ENCODE measurements at places on chromosomes 13 and 19. TPM values are rescaled to one million over a fixed set of nuclear protein-coding genes. Genes with fewer than 3 reads are reported as not detected.

The TINCR gene
- 0.37 TPM for polyA plus RNA-seq

DNA sequence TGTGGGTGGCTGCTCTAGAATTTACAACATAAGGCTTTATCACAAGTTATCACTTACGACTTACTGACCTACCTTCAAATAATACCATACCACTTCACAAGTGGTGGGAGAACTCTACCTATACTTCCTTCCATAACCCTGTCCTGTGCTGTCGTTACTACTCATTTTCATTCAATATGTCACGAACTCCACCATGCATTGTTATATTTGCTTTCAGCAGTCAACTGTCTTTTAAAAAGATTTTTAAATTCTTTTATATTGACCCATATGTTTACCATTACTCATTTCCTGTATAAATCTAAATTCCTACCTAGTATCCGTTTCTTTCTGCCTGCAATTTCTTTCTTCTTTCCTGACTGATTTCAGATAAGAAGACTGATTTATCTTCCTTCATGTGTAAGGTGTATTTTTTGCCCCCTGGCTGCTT, 200.0 kb downstream of the KLF12 start:
- no peak for DNase-seq

GRCh38 chr13:40311356-40312101, 354.9 kb downstream of the FOXO1 start:
- DNase-seq = no peak

The KLK1 gene
- polyA plus RNA-seq = 9.5 TPM

The NXNL1 gene
- not detected for polyA plus RNA-seq

The APOE gene
- polyA plus RNA-seq = 5.2 TPM

DNA sequence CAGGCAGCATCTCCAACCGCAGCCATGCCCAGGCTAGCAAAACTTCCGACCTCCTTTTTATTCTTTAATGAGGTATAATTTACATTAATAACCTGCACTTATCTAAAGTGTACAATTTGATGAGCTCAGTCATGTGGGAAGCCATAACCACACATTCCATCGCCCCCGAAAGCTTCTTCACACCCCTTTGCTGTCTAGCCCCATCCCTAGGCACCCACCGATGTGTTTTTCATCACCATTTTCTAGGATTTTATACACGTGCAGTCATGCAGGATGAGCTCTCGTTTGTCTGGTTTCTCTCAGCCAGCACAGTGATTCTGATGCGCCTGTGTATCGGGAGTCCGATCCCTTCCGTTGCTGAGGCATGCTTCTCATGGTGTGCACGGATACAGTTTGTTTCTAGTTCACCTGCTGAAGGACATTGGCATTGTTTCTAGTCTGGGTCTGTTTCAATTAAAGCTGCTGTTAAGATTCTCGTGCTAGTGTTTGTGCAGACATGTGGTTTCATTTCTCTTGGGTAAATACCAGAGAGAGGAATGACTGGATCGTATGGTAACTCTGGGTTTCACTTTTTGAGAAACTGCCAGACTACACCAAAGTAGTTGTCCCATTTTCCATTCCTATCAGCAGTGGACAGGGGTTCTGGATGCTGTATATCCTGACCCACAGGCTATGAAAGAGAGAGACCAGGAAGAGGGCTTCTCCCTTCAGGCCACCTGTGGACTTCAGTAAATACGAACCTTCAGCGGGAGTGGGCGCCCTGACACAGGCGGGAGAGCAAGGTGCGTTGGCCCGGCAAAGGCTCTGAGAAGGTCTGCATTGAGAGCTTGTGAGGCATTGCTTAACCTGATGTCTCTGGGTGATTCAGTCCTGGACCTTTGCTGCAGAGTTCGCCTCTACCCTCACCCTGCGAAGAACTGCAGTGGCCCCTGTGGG, 4.9 kb downstream of the AP1M1 start:
- no peak for DNase-seq

- DNase-seq = no peak
These were observed 64.0 kb upstream of the GSX1 start for GRCh38 chr13:27728271-27728670.

The SGCG gene
- polyA plus RNA-seq = not detected

The RPL21 gene
- polyA plus RNA-seq = 2,245 TPM

DNA sequence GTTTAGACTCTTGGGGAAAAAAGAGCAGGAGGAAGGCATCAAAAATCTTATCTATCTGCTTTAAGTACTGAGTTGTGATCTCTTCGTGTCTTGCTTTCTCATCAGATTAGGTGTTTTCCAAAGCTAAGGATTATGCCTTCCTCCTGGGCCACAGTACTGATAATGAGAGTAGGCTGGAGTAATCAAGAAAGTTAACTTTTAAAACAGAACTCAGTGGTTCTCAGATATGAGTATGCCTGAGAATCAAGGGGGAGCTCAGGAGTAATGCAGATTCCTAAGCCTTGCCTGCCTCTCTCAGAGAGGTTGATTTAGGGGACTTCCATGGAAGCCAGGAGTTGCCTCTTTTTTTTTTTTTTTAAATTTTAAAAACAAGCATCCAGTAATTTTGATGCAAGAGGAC, 23.5 kb downstream of the CDADC1 start:
- no peak for DNase-seq

DNA sequence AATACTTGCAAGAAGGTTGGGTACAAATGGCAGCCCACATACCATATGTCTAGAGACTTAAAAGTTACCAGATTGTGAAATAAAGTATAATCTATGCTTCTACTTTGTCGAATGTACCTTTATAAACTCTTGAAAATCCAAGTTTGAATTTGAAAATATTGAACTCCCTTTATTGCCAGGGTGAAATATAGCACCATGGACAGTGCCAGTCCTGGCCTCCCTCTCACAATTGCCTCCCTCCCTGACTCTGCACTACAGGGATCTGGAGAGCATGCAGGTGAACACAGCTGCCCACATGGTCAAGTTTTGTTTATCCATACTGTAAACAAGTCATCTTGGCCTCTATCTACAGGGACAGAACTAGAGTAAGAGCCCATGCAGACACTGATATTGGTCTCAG, 394.1 kb upstream of the SLITRK6 start:
- DNase-seq = no peak

DNA sequence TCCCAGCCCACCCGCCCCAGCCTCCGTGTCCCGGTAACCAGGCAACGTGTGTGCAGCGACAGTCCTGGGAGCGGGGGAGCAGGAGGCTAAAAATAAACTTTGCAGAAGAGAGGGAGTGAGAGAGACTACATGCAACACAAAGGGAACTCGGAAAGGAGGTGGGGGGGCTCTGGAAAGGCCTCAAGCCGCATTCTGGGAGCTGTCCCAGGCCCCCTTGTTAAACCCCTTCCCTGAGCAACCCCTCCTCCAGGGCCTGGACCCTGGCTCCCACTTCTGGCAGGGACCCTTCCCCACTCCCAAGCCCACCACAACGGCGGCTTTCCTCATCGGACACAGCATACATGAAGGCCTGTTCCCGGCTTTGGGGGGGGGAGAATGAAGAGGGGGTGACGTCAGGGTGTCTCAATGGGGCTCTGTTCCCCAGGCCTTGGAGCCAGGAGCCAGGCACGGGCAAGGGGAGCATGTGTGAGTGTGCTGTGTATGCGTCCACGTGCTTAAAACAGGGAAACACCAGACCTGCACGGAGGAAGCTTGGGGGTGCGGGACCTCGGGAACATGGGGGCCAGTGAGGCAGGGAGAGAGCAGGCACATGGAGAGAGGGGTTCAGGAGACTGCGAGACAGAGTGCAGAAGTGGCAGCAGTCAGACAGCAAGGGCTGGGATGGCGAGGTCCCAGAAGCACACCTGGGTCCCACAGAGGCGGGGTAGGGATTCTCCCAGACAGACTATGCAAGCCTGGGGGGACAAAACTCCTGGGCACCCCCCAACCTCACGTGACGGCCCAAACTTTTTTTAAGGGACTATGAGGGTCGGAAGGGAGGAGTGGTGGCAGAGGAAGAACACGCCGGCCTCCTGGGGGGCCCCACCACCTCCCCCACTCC, 2.3 kb downstream of the ERF start:
- peak; percentile 46 for DNase-seq

DNA sequence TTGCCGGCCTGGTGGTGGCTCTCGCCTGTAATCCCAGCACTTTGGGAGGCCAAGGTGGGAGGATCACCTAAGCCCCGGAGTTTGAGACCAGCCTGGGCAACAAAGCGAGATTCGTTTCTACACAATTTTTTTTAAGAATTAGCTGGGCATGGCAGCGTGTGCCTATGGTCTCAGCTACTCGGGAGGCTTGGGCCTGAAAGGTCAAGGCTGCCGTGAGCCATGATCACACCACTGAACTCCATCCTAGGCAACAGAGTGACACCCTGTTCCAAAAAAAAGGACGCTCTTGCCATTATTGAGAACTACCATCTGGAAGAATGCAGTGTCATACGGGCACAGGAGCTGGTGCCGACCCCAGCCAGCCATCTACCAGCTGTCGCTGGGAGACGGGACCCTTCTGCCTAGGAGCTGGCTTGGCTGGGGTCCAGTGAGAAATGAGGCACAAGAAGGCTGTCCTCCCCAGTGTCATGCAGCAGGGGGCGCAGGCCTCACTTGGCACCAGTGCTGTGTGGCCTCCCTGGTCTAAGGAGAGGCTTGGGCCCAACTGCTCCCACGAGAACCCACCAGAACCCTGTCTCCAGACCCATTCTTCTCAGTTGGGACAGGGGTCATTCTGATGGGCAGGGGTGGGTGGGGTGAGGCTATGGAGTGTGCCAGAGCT, 12.2 kb upstream of the RELB start:
- DNase-seq = peak; percentile 78

- no peak for DNase-seq
These were observed 46.6 kb upstream of the MYCBP2 start for GRCh38 chr13:77373502-77373901.

- DNase-seq = peak; percentile 77
These were observed 125.7 kb downstream of the TNFRSF19 start for GRCh38 chr13:23695711-23696464.

- DNase-seq = no peak
These were observed 4.7 kb downstream of the VRK3 start for GRCh38 chr19:50020481-50020880.

GRCh38 chr19:50639121-50640112, at the start of gene SYT3:
Gene SYT3 (minus strand): TSS chr19:50639881. CDS start chr19:50637411, 2,470 bp downstream.
- DNase-seq = peak; percentile 61

DNA sequence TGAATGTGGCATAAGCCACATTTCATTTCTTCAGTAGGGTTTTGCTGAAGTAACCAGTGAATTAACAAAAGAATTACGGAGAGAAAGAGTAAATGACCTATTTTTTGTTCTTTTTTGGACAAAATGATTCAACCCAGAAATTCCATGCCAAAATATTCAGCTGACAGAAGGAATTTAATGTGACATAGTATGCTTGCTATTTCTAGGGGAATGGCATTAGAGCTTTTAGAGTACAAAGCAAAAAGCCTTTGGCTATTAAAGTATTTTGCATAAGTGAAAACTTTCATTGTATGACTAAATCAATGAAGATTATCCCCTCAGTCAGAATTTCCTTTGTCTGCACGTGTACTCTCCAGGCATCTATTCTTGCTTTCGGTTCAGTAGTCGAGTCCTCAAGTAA, 465.3 kb downstream of the COG6 start:
- no peak for DNase-seq

DNA sequence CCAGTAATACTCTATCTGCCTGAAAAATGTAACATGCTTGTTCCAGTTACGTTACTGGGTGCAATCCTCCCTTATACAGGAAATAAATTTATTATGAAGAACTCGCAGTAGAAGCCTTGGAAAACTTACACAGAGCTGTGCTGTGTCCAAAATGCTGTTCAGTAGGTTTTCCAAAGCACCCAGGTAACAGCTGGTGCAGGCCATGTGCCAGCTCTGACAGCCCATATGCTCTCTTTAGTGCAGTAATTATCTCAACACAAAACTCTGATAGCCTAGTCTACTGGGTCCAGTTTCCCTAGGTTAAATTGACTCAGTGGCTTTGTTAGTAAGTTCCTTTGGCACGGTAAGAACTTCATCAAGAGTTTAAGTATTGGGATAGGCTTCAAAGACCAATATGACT, 120.7 kb upstream of the OBI1 start:
- DNase-seq = no peak

DNA sequence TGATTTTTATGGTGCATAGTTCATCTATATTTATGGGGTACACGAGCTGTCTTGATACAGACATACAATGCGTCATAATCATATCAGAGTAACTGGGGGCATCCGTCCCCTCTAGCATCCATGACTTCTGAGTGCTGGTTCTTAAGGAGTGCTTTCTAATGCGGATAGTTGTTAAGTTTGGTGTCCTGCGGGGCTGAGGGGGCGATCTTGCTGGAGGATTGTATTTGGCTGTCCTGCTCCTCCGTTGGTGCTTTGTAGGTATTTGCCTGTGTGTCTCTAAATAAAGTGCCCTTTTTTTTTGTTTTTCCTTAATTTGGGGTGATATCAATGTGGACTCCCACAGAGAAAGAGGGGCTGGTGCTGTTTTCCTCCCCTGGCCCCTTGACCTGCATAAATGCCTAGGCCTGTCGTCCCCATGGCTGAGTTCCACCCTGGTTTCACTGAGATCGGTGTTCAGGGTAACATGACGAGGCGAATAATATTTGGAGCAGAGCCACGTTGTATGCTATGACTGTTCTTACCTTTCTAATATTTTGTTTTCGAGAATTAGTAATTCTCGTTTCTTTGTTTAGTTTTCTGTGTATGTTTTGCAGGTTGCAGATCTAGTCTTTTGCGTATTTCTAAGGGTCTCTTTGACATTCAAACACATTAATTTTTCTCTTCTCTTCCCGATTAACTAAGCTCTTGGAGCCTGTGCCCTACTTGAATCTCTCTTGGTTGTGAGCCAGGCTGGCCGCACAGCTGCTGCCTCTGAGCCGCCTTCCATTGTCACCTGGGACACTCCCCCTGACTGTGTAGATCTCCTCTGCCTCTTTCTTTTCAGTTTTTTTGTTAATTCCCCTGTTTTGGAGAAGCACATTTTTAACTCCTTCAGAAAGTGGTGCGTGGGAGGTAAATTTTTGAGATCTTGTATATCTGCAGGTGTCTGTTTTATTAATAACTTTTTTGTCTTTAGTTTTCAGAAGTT, 100.3 kb downstream of the ARHGEF7 start:
- no peak for DNase-seq

DNA sequence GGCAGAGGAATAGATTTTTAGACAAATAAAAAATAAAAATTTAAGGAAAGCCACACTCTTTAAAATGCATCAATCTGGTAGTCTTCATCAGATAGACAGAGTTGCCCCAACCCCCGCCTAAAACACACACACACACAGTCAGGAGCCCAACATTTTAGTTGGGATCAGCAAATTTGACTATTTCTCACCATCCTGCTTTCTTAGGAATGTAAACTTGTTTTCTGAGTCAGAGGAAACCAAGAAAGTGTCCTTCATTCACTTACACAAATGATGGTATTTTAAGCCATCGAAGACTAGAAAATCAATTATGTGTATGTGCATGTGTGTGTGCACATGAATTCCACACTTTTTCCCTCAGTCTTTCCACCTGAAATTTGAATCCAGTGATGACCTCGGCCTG, 1657.5 kb downstream of the SLITRK1 start:
- DNase-seq = no peak

- peak; percentile 62 for DNase-seq
These were observed 87.6 kb downstream of the HSPH1 start for GRCh38 chr13:31073859-31074718.

The CCDC194 gene
- 0.65 TPM for polyA plus RNA-seq

GRCh38 chr13:102195566-102196462, 206.0 kb downstream of the FGF14 start:
- DNase-seq = no peak
